ENCODE measurements at places on chromosomes 4 and X.

DNA sequence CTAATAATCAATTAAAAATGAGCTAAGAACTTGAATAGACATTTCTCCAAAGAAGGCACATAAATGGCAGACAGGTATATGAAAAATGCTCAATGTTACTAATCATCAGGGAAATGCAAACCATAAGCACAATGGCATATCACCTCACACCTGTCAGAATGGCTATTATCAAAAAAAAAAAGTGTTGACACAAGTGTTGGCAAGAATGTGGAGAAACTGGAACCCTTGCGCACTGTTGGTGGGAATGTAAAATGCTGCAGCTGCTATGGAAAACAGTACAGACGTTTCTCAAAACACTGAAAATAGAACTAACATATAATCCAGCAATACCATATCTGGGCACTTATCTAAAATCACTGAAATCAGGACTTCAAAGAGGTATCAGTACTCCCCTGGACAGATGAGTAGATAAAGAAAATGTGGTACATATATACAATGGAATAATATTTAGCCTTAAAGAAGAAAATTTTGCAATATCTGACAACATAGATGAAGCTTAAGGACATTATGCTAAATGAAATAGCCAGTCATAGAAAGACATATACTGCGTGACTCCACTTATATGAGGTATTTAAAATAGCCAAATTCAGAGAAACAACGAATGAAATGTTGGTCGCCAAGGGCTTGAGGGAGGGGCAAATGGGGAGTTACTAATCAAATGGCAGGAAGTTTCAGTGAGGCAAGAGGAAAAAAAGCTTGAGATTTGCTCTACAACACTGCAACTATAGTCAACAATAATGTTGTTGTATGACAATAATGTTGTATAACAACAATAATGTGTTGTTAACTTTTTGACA is 175.5 kb downstream of the WDFY3 start:
- no peak overlapping the region for H3K4me3 ChIP-seq
- H3K27me3 ChIP-seq, result no peaks in the 10 kb centered on the region
- DNase-seq, result no peak
- no peaks in the 10 kb centered on the region for H3K4me1 ChIP-seq
- H3K27ac ChIP-seq, result no peak overlapping the region
- H3K36me3 ChIP-seq, result peaks cover 45% of the 10 kb centered on the region

GRCh38 chr4:23769406-23769805 is 120.4 kb downstream of the PPARGC1A start:
- peak overlapping the region; percentile 68 for H3K27ac ChIP-seq
- H3K4me1 ChIP-seq, result peaks cover 14% of the 10 kb centered on the region
- H3K4me3 ChIP-seq, result no peak overlapping the region
- DNase-seq, result no peak

DNA sequence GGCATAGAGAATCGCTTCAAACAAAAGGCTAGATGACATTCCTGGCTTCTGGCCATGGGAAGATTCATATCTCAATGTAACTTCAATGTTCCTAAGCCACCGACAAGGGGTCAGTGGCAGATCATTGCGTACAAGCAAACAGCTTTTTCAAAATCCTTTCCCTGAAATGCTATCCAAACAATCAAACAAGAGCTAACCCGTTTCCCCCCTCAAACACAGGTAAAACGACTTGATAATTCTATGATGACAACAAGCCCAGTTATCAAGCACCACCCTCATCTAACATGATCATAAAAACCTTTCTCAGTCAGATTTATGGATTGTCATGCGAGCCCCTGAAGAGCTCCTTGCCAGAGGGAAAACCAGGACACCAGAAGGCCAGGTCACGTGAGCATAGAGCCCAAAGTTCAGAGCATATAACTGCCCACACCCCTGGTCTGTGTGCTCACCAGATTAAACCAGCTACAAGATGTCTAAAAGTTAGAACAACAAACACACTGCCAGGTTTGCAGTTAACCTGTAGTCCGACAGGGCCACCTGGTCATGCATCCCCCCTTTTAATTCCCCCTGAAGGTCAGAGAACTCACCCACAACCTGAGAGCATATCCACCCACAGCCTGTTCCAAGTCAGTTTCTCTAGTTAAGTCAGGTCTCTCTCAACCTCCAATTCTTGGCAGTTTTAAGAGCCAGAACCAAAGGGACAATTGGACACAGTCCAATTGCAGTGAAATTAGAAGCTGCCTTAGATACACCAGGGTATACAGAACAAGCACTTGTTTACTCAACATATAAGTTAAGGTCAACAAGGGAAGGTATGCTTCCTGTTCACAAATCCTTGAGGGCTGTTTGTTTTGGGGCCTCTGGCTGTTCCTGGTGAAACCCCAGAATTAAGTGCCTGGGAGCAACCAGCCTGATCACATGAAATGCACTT is 248.1 kb upstream of the PPARGC1A start:
- peaks cover 14% of the 10 kb centered on the region for H3K4me1 ChIP-seq
- no peaks in the 10 kb centered on the region for H3K27me3 ChIP-seq
- peaks cover 3% of the 10 kb centered on the region for H3K36me3 ChIP-seq

DNA sequence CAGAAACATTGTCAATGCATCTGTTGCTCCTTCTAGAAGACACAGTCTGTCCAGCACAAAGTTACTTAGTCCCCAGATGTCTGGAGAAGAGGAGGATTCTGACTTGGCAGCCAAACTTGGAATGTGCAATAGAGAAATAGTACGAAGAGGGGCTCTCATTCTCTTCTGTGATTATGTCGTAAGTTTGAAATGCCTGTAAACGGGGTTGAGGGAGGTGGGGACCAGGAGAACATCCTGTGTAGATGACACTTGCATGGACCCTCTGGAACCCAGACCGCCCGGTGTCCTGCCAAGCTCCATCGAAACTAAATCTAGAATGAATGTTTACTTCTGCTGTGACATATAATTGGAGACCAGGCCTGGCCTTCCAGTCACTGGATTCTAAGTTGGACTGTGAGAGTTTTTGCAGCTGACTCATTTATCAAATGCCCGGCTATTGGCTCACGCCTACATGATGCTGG is 45.0 kb upstream of the MSANTD1 start:
- H3K36me3 ChIP-seq, result peaks cover 32% of the 10 kb centered on the region
- no peak overlapping the region for H3K27ac ChIP-seq
- peaks cover 5% of the 10 kb centered on the region for H3K4me1 ChIP-seq

DNA sequence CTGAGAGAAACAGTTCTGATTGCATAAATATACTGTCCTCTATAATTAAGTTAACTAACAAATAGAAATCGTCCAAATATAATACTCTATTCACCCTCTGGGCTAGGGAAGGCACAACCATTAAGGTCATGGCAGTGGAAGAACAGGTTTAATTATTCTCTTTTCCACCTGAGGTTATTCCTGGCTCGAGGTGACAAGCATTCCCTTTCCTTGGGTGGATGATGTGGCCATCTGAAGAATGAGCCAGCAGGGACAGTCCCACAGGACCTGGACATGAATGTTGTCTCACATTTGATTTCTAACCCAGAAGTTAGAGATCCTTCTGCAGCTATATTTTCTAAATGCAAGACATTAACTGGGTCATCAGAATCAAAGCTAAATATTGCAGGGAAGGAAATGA is 5.5 kb downstream of the IBSP start:
- H3K4me1 ChIP-seq, result no peaks in the 10 kb centered on the region
- no peaks in the 10 kb centered on the region for H3K36me3 ChIP-seq
- no peak overlapping the region for H3K27ac ChIP-seq
- no peaks in the 10 kb centered on the region for H3K27me3 ChIP-seq
- no peak for DNase-seq

GRCh38 chrX:73478961-73479360 is 32.1 kb downstream of the CDX4 start:
- no peaks in the 10 kb centered on the region for H3K4me1 ChIP-seq
- no peaks in the 10 kb centered on the region for H3K36me3 ChIP-seq
- no peak for DNase-seq
- H3K27ac ChIP-seq, result no peak overlapping the region
- H3K4me3 ChIP-seq, result no peak overlapping the region

DNA sequence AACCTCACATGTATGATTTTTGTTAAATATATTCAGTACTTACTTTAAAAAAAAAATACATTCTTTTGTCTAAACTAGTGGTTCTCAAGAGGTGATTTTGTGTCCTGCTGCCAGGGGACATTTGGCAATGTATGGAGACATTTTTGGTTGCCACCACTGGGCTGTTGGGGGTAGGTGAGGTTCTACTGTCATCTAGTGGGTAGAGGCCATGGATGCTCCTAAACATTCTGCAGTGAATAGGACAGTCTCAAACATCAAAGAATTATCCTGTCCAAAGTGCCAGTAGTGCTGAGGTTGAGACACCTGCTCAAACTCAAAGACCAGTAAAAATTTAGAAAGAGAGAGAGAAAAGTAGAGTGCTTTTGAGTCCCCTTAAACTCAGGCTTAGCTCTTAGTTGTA is 32.9 kb upstream of the PGM2 start:
- no peak overlapping the region for H3K27ac ChIP-seq
- H3K36me3 ChIP-seq, result no peaks in the 10 kb centered on the region
- H3K4me1 ChIP-seq, result no peaks in the 10 kb centered on the region
- no peak for DNase-seq

DNA sequence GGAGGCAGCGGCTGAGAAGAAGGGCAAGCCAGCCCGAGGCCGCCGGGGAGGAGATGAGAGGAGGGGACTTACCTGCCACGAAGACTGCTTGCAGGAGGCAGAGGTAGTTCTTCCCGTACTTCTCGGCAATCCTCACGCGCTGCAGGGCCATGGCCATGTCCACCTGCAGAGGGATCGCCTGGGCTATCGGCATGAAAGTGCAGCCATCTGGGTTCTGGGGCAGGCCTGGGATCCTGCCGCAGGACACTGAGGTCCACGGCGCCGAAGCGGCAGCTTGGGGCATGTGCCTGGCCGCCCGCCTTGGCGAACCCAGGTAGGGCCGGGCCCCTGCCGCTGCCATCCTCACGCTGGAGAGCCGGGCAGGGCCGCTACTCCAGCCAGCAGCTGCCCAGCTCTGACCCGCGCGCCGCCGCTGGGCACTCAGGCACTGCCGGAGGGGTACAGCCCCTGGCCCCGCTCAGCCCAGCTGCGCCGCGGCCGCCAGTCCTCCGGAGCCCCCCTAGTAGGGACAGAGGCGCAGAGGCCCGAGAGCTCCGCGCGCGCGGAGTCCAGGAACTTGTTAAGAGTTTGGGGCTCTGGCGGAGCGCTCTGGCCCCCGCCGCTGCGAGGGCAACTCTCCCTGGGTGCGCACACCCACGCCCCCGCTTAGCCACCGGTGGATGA is 16.0 kb downstream of the MCF2 start:
- peaks cover 2% of the 10 kb centered on the region for H3K4me1 ChIP-seq
- DNase-seq, result no peak
- no peak overlapping the region for H3K27ac ChIP-seq
- H3K4me3 ChIP-seq, result peak overlapping the region; percentile 65

DNA sequence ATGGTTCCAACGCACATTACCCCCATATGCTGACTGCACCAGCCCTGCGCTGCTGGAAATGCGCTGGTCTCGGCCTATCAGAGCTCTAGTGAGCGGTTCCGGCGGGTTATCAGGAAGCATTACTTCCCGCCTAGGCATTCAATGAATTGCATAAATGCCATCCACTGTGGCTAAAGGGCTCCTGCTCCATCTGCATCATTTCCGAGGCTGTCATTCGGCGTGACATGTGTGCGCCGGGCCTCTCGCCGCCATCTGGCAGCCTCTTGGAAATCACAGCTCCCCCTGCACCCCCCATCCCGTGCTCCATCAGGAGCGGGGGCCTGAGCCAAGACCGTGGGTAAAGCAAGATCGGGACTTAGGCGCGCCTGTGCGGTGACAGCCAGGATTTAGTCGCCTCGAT is 64.4 kb downstream of the SEPSECS start:
- H3K4me1 ChIP-seq, result no peaks in the 10 kb centered on the region
- H3K36me3 ChIP-seq, result no peaks in the 10 kb centered on the region
- no peak overlapping the region for H3K4me3 ChIP-seq
- H3K27me3 ChIP-seq, result peaks cover 7% of the 10 kb centered on the region
- no peak for DNase-seq

DNA sequence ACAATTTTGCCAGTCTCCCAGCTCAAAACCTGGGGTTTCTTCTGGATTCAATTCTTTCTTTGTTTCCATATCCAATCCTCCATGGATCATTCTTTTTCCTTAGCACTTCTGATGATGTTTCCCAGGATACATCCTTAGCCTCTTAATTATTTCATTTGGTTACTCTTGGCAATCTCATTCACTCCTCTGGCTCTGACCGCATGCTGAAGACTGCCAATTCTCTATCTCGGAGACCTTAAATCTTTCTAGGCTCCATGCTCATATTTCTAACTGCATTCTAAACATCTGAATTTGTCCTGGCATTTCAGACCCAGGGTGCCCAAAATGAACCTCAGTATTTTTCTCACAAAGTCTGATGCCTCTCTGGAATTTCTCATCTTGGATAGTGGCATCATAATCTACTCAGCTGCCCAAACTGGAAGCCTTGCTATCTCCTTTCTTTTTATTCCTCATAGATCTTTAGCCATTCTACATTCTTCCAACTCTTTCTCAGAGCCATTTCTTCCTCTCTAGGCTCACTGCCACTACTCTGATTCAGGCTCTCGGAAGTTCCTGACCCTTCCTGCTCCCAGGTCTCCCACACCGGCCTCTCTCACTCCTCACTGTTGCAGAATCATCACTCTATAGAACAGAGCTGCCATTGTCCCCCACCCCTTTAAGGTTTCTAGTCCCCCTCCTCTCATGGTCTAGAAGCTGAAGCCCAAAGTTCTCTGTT is 290.2 kb downstream of the CAMK2D start:
- no peak for DNase-seq
- H3K36me3 ChIP-seq, result peaks cover 32% of the 10 kb centered on the region
- no peaks in the 10 kb centered on the region for H3K27me3 ChIP-seq
- H3K4me3 ChIP-seq, result no peak overlapping the region

GRCh38 chrX:84441143-84441542 is 61.1 kb downstream of the HDX start:
- H3K4me3 ChIP-seq, result no peak overlapping the region
- no peak for DNase-seq
- no peak overlapping the region for H3K27ac ChIP-seq
- H3K36me3 ChIP-seq, result peaks cover 19% of the 10 kb centered on the region

- no peak overlapping the region for H3K4me3 ChIP-seq
- no peak for DNase-seq
- no peaks in the 10 kb centered on the region for H3K27me3 ChIP-seq
- no peak overlapping the region for H3K27ac ChIP-seq
Measured at GRCh38 chrX:148573119-148573518, 72.7 kb downstream of the AFF2 start.

DNA sequence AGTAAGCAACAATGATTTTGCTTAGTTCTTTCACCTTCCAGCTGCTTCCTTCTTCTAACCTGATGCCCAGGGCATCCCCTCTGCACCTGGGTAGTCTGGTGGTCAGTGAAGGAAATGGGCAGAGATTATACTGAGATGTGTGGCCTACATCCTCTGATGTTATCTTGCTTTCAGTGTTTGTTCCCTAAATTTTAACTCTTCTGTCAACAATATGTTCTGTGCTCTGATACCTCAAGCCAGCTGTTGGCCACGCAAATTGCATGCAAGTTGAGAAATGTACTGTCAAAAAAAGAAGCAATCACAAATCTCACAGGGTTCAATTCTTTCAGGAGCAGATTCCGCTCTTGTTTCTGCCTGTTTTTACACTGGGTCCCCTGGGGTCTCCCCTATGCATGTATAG is 73.8 kb downstream of the FBXW7 start:
- peaks cover 8% of the 10 kb centered on the region for H3K4me1 ChIP-seq
- H3K27me3 ChIP-seq, result no peaks in the 10 kb centered on the region
- no peaks in the 10 kb centered on the region for H3K36me3 ChIP-seq
- no peak overlapping the region for H3K27ac ChIP-seq

GRCh38 chr4:27366104-27366823 is 505.6 kb downstream of the STIM2 start:
- H3K27me3 ChIP-seq, result no peaks in the 10 kb centered on the region
- no peaks in the 10 kb centered on the region for H3K4me1 ChIP-seq
- no peak overlapping the region for H3K27ac ChIP-seq
- no peaks in the 10 kb centered on the region for H3K36me3 ChIP-seq
- no peak for DNase-seq

All from osteocyte (in vitro differentiated cells).